ENCODE measurements at places on chromosomes 1 and 21.

- no peak for DNase-seq
These were observed 111.1 kb downstream of the ATP1B1 start for GRCh38 chr1:169217636-169218035.

GRCh38 chr1:100769906-100770646, 50.5 kb downstream of the VCAM1 start:
- no peak for DNase-seq

- no peak for DNase-seq
These were observed 164.4 kb downstream of the ZNF281 start for GRCh38 chr1:200245473-200245872.

- no peak for DNase-seq
These were observed 147.4 kb upstream of the USP24 start for GRCh38 chr1:55362558-55362957.

DNA sequence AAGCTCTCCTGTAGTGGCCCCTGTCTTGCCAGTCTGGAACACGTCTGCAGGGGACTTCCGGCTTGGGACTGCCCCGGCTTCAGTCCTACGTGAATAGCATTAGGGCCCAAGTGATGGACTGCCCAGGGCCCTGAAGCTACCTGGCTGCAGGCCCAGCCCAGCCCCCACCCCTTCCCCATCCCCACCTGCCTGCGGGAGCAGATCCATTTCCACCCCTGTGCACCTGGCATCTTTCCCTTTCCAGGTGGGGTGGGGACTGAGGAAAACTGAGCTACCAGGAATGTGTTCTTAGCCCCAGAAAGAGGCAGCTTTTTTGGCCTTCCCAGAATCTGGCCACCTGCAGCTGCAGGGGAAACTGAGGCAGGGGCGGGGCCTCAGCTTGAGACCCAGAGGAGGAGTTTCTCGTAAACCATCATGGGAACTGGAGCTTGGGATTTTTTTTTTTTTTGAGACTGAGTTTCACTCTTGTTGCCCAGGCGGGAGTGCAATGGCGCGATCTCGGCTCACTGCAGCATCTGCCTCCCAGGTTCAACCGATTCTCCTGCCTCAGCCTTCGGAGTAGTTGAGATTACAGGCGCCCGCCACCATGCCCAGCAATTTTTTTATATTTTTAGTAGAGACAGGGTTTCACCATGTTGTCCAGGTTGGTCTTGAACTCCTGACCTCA, 3.2 kb downstream of the EDN2 start:
- no peak for DNase-seq

- no peak for DNase-seq
These were observed 54.9 kb downstream of the PATJ start for GRCh38 chr1:61797045-61797755.

GRCh38 chr1:25569597-25570396, 26.4 kb downstream of the LDLRAP1 start:
- peak; percentile 97 for DNase-seq

DNA sequence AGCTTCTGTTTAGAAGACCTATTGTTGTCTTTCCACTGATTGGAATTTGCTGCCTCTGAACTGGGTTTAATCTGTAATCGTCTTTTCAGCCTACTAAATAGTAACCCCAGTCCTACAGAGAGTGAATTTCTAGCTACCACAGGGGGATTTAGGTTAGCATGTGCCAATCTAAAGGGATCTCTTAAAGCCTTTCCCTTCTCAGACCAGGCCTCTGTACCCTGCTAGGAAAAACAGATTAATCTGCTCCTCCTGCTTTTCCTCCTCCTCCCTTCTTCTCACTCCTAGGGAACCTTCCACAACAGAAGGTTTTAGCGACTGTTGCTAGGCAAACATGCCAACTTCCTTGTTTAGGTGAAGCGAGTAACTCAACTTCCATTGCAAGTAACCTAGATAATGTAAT, 1.3 kb upstream of the RC3H1 start:
- DNase-seq, result peak; percentile 99

GRCh38 chr1:51768971-51769588, 109.4 kb downstream of the NRDC start:
- DNase-seq, result peak; percentile 74

GRCh38 chr1:99348397-99349132, 84.3 kb downstream of the PLPPR4 start:
- peak; percentile 59 for DNase-seq

DNA sequence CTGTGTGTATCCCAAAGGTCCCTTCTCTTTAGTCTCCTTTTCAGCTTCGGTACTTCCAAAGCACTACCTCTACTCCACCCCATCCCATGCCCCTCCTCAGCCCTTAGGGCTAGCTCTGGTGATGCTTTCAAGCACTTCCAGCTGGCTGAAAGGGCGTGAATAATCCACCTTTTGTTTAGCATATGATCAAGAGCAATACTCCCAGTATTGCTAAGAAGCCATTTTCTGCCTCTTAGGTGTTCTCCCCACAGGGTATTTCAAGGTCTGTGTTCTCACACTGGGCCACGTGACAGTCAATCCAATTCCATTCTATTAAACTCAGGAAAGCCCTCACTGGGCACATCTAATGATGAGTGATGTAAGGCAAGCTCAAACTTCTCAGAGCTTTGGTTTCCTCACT, 298.5 kb upstream of the PROX1 start:
- DNase-seq, result peak; percentile 43

GRCh38 chr1:229043115-229043514, 227.8 kb upstream of the RAB4A start:
- DNase-seq, result no peak

- no peak for DNase-seq
These were observed 191.5 kb downstream of the SDCCAG8 start for GRCh38 chr1:243447347-243447746.

DNA sequence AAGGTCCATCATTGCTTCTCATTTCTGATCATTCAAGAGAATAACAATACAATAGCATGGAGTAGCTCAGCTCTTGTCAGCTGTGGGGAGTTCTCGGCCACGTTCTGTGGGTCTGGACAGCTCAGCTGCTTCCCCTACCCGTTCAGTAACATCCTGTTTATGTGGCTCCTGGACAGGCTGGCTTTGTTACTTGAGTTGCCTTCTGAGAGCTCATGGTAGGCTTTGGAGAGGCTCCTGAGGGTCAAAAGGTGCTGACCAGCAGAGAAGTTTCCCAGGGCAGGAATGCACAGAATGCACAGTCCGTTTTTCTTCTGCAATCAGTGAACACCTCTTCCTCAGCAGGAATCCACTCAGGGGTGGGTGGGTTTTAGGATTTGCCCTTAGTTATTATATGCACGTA, 36.0 kb downstream of the KAZN start:
- no peak for DNase-seq

DNA sequence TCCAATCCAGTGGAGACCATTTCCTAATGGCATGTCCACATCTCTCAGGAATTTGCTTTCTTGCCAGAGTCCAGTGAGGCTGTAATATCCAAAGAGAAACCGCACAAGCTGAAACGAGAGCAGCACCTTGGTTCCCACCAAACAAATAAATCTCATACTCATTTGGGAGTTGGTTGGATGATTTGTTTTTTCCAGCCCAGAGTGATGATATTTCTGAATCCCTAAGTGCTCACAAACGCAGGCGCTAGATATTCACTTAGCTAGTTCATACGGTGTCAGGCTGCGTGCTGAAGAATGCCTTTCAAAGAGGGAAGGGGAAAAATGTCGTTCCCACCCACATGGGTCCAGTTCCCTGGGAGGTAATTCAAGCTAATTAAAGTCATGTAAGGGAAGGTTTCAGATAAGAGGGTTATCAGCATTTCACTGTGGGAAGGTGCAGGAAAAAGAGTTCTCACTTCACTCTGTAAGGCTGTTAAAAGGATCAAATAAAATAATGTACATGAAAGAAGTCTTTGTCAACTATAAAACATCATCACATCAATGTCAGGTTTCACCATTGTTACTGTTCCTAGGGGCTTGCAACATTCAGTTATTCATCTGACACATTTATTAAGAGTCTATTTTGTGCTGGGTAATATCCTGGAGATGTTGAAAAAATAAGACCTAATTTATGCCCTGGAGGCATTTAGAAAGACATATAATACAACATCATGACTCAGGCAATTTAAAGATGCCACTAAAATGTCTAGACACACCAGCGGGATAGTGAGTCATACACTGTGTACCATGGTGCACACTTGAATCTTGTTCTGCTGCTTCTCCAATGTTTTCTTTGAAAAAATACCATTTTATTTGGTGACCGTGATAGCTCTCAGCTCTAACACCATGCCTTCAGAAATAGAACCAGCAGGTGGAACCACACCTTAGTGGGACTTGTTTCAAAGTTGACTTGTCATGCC, 19.3 kb downstream of the DPT start:
- no peak for DNase-seq

GRCh38 chr1:111448482-111448917, 556 bp downstream of the WDR77 start:
- no peak for DNase-seq

GRCh38 chr1:199657449-199657848, 370.1 kb upstream of the NR5A2 start:
- DNase-seq, result no peak

DNA sequence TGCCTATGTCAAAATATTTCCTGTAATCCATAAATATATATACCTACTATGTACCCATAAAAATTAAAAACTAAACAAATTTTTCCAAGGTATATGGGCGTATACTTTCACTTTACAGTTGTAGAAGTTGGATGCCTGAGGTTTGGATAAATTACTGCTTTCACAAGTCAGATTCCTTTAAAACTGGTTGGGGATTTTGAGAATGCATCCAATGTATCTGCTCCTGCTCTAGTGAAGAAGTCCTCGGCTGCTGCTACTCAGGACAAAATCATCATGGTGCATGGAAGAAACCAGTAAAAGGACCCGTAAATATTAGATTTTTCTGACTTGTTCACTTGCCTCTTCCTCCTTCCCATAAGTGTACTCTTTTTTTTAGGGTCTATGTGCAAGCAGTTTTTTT, 841.1 kb downstream of the USP25 start:
- no peak for DNase-seq

GRCh38 chr1:56060906-56061305, 518.5 kb downstream of the PLPP3 start:
- no peak for DNase-seq

DNA sequence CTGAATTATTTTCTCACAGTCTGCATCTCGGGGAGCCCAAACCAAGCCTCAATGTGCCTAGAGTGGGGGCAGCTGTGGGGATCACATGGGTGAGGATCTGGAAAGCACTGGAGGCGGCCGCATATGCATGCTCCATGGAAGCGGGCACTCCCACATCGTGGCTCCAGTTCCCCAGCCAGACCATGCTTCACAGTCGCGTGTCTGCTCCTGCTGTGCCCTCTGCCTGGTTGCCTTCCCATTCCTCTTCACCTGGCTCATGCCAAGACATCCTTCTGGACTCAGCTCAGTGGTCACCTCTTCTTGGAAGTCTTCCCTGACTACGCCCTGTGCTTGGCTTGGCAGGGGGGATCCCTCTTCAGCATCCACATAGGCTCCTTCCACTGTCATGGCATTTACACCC, 32.8 kb downstream of the IGSF21 start:
- DNase-seq, result no peak

GRCh38 chr1:157134442-157134841, 3.8 kb downstream of the ETV3 start:
- no peak for DNase-seq

- peak; percentile 83 for DNase-seq
These were observed 2.5 kb upstream of the LMO4 start for GRCh38 chr1:87325982-87326738.

DNA sequence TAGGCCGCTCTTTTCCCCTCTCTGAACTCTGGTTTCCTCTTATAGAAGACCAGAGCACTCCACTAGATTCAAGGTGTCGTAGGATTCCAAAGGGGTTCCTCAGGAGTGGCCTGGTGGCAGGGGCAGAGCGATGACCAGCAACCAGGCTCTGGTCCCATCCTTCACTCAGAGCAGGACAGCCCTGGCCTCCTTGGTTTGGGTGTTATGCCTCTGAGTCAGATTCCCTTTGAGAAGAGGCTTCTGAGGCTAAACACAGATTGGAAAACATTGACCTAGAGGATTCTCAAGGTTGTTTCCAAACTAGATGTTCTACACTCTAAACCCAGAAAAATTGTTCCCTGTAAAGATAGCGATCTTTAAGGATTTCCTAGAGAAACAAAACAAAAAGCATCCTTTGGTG, 49.8 kb upstream of the IKBKE start:
- DNase-seq, result no peak

DNA sequence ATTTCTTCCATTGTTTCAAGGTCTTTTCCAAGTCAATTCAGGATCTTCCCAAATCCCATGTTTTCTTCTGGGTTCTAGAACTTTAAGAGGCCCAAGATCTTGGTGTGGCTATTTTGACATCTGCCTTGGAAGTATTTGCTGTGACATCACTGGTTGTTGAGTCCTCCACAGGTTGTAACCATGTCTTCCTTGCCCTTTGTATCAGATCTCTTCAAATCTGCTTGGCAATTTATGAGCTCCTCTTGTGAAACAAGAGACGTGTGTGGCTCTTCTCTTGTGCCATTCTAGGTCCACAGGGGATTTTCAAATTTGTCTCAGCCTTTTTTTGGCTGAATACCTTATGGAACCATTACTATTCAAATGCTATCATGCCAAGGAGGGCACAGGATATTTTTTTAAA, 60.3 kb upstream of the KCNK2 start:
- no peak for DNase-seq

DNA sequence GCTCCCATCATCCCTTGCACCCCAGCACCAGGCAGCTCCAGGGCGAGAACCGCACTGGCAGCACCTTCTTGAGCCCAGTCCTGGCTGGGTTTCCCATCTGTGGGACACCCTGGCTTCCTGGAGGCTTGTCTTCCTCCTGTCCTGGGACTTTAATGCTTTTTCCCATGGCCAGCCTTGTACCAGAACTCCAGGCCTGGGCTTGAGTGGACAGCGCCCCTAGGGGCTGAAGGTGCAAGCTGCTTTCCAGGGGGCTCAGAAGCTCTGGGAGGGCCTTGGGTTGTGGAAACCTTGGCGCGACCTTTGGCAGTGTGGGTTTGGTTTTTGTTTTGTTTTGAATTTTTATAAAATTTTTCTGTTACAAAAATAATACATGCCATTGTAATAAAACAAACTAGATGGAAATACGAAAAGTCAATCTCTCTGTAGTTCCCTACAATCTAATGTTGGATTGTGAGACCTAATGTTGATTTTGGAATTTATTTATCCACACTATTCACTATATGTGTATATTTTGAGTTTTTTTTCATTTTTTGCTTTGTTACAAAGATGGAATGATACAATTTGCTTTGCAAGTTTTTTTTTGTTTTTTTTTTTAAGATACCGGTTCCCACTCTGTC, 33.8 kb upstream of the RPL11 start:
- DNase-seq, result peak; percentile 84

DNA sequence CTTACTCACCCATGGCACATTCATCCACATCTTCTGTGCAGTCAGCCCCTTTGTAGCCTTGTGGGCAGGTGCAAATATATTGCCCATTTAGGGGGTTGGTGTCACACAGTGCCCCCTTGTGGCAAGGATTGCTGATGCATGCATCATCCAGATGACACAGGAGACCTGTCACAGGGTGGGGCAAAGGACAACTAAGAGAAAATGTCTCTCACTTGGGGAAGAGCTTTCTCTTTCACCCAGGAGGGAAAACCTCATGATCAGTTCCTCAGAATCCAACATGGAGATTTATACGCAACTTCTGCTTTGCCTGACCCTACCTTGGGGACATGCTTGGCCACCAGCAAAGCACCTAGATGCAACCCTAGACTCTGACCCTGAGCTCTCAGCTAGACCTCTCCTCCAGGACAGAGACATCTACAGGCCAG, 71.8 kb upstream of the ADAM30 start:
- DNase-seq, result peak; percentile 78
